Cortex of kidney (tissue), 1 donor: ENCODE measurements at places on chromosomes 6 and 20.

- no peak for DNase-seq
These were observed 28.7 kb downstream of the SAYSD1 start for GRCh38 chr6:39086294-39086693.

DNA sequence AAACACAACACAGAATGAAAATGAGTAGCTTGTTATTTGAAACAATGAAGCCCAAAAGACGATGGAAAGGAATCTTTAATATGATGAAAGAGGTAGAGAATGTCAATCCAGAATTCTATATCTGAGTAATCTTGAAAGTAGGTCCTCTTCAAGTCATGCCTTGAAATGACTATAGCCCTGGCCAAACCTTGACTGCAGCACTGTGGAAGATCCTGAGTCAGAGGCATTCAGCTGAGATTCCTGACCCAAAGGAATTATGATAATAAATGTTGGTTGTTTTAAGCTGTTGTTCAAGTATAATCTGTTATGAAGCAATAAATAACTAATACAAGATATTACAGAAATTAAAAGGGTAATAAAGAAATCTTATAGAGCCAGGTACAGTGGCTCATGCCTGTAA, 64.8 kb downstream of the IBTK start:
- DNase-seq, result no peak

DNA sequence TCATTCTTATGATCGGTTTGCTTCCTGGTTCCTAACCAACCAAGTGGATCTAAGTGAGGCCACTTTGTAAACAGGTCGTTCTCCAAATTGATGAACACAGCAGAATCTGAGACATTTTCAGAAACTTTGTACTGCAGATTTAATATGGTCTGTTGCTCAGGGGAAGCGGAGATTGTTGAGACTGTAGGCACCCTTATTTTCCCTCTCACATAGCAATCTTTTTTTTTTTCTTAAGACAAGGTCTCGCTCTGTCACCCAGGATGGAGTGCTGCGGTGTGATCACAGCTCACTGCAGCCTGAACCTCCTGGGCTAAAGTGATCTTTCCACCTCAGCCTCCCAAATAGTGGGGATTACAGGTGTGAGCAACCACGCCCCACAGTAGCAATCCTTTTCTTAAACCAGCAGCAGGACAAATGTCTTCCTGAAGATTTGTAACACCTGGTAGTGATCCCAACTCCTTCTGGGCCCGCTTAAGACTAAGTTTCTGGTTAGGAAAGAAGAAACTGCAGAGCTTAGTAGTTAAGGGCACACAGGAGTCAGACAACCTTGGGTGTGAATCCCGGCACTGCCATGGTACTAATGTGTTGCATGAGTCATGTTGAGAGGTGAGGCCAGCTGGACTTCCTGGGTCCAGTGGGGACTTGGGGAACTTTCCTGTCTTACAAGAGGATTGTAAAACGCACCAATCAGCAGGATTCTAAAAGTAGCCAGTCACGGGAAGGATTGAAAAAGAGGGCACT, 48.4 kb upstream of the EZR start:
- no peak for DNase-seq

GRCh38 chr20:10249048-10249770, 30.6 kb downstream of the SNAP25 start:
- no peak for DNase-seq

DNA sequence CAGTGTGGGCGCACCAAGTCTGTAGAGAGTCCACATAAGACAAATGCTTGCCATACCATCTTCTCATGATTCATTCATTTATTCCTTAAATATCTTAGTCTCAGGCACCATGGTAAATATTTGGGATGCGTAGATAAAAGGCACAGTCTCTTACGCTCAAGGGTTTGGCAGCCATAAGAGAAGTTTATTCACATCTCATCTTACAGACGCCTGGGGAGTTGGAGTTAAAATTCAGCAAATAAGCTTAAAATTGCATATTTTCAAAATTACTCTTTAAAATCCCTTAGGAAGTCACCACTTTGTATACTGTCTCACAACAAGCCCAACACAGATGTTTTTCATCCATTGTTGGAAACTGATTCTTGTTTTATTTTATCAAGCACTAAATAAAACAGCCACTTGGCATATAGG, 363.3 kb downstream of the KIF16B start:
- DNase-seq, result no peak

GRCh38 chr6:11161031-11161956, 49.8 kb upstream of the ERVFRD-1 start:
- DNase-seq, result no peak

- DNase-seq, result no peak
These were observed 35.3 kb downstream of the ZMYND8 start for GRCh38 chr20:47320990-47321805.

DNA sequence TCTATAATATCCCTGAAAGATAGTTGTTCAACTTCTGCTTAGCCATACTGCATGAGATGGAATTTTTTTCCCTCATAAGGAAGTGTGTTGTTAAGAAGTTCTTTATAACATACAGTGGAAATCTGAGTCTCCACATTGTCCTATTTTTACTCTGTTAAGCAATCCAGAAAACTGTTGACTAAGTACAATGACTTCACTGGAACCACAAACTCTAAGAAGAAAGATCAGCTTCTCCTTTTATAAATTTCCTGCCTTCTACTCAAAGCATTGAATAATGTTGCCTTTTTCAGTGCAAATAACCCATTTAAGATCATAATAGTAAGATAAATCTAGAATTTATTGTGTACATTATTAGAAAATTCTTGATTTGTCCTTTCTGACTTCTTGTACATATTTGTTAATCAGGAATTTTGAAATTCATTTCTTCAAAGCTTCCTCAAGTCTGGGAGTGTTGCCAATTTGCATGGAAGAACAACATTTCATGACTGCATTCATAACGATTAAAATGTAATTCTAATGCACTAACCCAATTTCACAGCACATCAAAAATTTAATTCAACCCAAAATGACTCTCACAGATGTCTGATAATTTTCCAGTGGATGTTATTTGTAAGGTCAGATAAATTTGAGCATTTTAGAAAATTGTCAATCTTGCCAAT, 45.6 kb upstream of the ANKEF1 start:
- no peak for DNase-seq

DNA sequence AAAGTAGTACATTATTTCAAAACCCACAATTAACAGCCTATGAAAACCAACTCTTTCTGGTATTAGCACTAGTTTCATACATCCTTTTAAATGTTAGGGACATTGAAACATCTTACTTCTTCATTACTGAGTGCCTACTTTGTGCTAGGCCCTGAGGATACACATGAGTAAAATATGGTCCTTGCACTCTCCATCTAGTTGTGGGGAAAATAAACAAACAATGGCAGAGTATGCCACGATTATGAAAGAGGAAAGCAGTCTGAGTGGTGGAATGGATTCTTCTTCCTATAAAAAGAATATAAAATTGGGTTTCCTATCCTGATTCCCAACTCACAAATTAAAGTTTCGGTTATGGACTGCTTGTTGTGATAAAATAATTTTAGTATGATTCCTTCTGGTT, 84.9 kb downstream of the ATXN1 start:
- no peak for DNase-seq

DNA sequence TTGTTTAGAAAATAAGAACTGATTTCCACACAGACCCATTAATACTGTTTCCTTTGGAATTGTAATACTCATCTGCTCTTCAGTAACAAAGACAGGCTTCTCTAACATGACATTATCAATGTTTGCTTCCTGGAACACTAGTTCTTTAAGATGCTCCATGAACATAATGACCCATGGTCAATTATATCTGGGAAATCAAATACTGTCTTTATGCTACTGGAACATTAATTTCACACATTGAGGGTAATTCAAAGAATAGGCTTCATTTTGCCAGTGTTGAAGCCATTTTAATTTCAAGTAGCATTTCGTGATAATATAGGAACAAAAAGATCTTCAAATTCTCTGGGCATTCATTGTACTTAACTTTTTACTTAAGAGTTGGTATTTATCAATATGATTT, 80.9 kb downstream of the OPN5 start:
- DNase-seq, result no peak

- DNase-seq, result no peak
These were observed 48.6 kb downstream of the TOX2 start for GRCh38 chr20:43963233-43963632.

DNA sequence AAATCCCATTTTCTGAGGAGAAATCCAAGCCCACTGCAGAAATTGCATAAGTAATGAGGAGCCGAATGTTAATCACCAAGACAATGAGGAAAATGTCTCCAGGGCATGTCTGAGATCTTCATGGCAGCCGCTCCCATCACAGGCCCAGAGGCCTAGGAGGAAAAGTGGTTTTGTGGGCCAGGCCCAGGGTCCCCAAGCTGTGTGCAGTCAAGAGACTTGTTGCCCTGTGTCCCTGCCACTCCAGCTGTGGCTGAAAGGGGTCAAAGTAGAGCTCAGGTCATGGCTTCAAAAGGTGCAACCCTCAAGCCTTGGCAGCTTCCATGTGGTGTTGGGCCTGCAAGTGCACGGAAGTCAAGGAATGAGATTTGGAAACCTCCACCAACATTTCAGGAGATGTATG, 276.6 kb downstream of the KHDRBS2 start:
- no peak for DNase-seq

DNA sequence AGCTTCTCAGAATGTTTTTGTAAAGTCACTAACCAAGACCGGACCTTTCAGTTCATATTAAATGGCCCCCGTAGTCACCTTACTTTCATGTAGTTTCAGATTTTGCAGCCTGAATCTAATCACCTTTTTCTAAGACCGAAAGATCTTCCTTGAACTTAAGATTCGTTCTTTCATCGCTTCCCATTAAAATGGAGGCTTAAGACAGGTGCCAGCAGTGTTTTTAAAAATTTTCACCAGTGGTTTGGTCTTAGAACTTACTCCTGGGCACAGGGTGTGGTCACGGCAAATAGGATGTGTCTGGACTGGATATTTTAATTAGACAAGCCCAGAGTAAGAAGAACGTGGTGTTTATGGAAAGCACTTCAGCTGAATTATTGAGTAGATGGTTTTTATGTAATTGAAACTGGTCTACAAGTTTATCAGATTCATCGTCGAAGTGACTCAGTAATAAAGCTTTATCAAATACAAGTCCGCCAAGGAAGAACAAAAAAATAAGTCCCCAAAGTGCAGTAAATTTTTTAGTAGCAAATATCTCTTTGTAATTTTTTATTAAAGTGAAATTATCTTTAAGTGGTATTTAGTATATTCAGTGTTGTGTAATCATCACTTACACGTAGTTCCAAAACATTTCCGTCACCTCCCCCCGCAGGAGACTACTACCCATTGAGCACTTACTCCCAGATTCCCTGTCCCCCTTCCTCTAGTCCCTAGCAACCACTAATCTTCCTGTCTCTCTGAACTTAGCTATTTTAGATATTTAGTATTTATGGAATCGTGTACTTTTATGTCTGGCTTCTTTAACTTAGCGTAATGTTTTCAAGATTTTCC, 868 bp downstream of the SRSF3 start:
- DNase-seq, result no peak

DNA sequence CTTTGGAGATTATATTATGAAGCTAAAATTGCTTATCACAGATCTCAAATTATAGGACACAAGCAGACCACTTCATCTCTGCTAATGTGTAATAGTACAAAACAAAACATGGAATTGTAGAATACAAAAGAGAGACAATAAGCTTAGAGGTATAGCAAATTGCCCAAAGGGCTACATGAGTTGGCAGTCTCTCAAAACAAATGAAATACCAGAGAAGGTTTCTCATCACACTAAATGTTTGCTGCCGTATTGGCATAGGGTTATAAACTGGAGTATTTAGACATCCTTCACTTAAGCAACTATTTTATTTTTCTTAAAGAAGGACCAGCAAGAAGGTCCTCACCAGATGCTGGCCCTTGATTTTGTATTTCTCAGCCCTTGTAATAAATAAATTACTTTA, 5.9 kb upstream of the EYA4 start:
- no peak for DNase-seq

DNA sequence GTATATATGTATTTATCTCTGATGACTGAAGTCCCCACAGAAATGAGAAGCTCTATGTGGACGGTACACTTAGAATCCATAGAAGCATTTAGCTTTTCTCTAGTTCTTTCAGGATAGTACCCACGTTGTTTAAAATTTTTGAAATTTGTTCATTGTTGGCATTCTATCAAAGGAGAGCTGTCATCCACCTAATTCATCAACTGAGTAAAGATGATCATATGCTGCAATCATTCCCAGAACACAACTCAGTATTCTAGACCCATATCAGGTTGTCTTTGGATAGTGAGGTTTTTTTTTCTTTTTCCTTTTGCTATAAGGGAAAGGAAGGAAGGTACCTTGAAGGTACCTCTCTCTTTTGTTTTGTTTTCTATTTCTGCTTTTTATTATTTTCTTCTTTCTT, 9.3 kb downstream of the SERAC1 start:
- no peak for DNase-seq

- DNase-seq, result no peak
These were observed 48.5 kb upstream of the EDN1 start for GRCh38 chr6:12241493-12242175.

- DNase-seq, result no peak
These were observed 21.6 kb downstream of the KIF16B start for GRCh38 chr20:16551607-16552006.
